ENCODE measurements at places on chromosomes 6 and 20. TPM values are rescaled to one million over a fixed set of nuclear protein-coding genes. Genes with fewer than 3 reads are reported as not detected.

FHL5 gene
- 19.5 TPM for total RNA-seq

DNA sequence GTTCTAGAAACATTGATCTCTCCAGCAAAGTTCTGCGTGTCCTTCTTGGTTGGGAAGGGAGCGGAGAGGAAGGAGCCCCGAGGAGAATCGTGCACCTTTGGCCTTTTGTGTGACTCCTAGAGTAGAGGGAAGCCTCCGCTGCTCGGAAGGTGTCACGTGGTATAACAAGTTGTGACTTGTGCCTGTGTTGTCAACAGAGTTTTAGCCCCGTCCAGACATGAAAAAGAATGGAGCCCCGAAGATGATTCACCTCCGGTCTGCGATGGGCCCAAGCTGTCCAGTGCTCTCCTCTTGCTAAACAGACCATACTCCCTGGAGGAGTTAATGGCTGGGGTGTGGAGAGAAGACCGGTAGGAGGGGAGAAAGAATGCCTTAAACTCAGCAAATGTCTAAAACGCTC lies 7.0 kb downstream of the EYA2 start:
- H3K27me3 ChIP-seq: no peaks in the 10 kb centered on the region
- no peak overlapping the region for H3K4me3 ChIP-seq
- no peaks in the 10 kb centered on the region for H3K36me3 ChIP-seq

AKAP7 gene
- total RNA-seq: 12.5 TPM

DNA sequence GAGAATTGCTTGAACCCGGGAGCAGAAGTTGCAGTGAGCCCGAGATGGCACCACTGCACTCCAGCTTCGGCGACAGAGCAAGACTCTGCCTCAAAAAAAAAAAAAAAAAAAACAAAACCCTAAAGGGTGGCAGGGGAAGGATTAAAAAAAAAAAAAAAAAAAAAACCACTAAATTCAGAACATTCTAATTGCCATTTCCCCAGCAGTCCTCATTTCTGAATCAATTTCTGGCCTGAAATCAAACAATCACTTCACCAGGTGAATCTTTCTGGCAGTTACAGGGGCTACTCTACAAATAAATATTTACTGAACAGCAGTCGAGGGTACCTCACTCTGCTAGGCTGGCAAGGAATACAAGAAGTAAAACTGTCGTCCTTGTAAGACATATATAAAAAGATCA lies 1.2 kb downstream of the UQCC1 start:
- DNase-seq: no peak
- no peak overlapping the region for H3K4me3 ChIP-seq
- peaks cover 6% of the 10 kb centered on the region for H3K4me1 ChIP-seq
- peaks cover 9% of the 10 kb centered on the region for H3K36me3 ChIP-seq

GRCh38 chr6:35475573-35475972 lies 7.4 kb downstream of the RPL10A start:
- H3K36me3 ChIP-seq: peaks cover 15% of the 10 kb centered on the region
- DNase-seq: no peak
- H3K4me3 ChIP-seq: no peak overlapping the region
- H3K27me3 ChIP-seq: no peaks in the 10 kb centered on the region

DDX43 gene
- total RNA-seq: 5.8 TPM

DNA sequence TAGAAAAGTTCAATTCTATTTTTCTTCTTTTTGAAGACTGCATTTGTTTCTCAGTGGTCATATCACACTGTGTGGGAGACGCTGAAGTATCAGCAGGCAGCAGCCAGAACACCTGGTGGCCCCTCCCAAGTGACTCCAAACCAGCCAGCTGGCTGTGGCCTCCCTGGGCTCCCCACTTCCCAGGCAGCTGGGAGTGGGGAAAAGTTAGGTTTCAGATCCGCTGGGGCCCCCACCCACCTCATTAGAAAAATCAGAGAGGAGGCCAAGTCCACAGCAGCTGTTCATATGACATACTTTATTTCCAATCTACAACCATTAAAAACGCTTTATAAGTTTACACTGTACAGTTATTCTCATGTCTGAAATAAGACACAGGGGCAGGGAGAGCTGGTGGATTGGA lies 3.6 kb upstream of the DSN1 start:
- peaks cover 35% of the 10 kb centered on the region for H3K4me1 ChIP-seq
- H3K4me3 ChIP-seq: no peak overlapping the region

DNA sequence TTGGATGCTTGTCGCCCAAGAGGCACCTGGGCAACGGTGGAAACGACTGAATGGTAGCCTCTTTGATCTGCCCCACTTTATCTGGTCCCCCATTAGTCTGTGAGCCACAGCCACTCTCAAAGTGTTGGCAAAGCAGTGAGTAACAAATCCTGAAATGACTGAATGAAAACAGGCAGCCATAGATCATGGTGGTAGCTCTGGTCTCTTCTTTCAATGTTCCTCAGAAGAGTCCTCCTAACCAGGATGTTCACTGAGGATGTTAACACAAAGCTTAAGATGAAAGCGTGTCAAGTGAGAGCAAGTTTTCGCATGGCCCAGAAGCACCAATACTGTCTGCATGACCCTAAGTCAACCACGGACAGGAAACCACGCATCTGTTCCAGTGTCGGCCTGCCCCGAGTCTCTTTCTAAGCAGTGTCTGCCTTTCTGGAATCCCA lies 107.3 kb downstream of the IRF4 start:
- no peaks in the 10 kb centered on the region for H3K27me3 ChIP-seq
- no peaks in the 10 kb centered on the region for H3K36me3 ChIP-seq
- no peak for DNase-seq

DNA sequence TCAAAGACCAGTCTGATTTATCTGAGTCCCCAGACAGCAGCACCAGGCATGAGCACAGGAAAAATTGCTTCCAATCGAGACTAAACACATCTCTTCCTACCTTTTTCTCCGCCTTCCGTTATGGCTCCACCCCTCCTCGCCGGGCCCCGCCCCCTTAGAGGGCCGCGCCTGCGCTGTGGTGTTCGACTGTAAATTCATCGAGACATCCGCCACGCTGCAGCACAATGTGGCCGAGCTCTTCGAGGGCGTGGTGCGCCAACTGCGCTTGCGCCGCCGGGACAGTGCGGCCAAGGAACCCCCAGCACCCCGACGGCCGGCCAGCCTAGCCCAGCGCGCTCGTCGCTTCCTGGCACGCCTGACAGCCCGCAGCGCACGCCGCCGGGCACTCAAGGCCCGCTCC lies 8.9 kb downstream of the REM1 start:
- no peak overlapping the region for H3K4me3 ChIP-seq
- DNase-seq: no peak
- no peak overlapping the region for H3K27ac ChIP-seq
- H3K36me3 ChIP-seq: no peaks in the 10 kb centered on the region
